ENCODE measurements at places on chromosomes 2 and 18.

GRCh38 chr18:26649193-26649543 is 100.8 kb upstream of the KCTD1 start:
- H3K4me3 ChIP-seq, result no peak overlapping the region
- H3K27me3 ChIP-seq, result peaks cover 30% of the 10 kb centered on the region
- no peaks in the 10 kb centered on the region for H3K4me1 ChIP-seq
- no peaks in the 10 kb centered on the region for H3K36me3 ChIP-seq
- no peak overlapping the region for H3K27ac ChIP-seq

DNA sequence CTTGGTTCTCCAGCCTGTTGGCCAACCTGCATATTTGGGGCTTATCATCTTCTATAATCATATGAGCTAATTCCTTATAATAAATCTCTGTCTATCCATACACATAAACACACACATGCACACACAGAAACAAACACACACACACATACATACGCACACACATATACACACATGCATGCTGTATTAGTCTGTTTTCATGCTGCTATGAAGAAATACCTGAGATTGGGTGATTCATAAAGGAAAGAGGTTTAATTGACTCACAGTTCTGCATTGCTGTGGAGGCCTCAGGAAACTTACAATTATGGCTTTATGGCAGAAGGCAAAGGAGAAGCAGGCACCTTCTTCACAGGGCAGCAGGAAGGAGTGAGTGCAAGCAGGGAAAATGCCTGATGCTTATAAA is 707.4 kb upstream of the CDH2 start:
- H3K4me1 ChIP-seq, result no peaks in the 10 kb centered on the region
- H3K4me3 ChIP-seq, result no peak overlapping the region
- H3K27me3 ChIP-seq, result no peaks in the 10 kb centered on the region
- no peaks in the 10 kb centered on the region for H3K36me3 ChIP-seq
- H3K27ac ChIP-seq, result no peak overlapping the region
- DNase-seq, result no peak

DNA sequence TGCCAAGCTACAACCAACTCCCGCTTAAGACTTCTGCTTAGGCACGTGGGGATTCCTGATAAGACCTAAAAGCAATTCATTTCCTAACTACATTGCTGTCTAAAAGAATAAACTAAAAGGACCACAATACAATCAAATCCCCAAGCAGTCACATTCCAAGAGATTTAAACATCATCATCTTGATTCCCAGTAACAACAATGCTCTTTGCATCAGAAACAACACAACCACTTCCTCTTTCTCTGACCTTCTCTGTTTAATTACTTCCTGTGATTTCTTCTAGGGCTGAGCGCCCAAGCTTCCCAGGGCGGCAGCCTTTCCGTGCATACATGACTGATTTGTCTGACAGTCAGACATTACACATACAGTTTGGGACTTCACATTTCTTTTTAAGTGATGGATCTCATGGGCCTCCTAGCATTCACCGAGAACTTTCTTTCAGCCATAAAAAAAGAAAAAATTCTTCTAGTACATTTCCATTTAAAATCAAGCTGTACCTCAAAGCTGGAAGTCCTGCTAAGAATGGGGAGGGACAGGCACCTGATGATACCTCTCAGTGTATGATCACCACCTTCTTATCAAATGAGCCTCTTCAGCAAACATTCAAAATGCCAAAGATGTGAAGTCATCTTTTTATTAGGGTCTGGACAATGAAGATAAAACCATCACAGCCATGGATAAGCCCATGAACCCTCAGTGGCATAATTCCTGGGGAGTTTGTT is 11.5 kb downstream of the SPRED2 start:
- peaks cover 3% of the 10 kb centered on the region for H3K36me3 ChIP-seq
- DNase-seq, result peak; percentile 41

- no peak for DNase-seq
- H3K27ac ChIP-seq, result no peak overlapping the region
- H3K36me3 ChIP-seq, result no peaks in the 10 kb centered on the region
- H3K4me3 ChIP-seq, result no peak overlapping the region
- no peaks in the 10 kb centered on the region for H3K4me1 ChIP-seq
These were observed 619.1 kb downstream of the NYAP2 start for GRCh38 chr2:226018641-226019040.

DNA sequence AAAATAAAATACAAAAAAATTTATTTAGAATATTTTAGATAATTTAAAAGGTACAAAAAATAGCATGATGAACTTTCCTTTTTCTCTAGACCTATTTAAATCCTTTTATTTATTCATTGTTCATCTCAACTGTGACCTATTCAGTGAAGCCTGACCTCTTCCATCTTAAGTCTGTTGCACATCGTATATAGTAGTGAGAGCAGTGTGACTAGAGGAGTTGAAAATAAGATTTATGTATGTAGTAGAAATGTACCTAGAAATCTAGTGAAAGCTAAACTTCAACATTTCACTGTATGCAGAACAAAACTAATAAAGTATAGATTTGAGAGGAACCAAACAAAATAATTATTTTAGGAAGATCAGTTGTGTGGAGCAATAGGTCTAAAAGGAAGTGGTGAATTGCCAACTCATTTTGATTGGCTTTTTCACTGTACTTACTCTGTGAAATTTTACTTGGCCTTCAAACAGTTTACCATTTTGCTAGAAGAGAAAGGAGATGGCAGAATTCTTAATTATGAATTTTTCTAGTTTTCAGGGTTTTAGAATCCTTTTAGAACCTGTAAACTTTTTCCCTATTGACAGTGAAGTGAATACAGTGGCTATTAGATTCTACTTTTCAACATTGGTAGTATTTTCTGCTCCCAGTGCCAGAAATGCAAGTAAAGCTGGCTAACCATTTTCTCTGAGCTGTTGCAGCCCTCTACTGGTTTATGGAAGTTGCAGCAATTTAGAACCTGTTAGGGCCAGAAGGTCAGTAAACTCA is 11.0 kb downstream of the ANKRD12 start:
- H3K27ac ChIP-seq, result peak overlapping the region; percentile 92
- peaks cover 34% of the 10 kb centered on the region for H3K4me1 ChIP-seq
- H3K27me3 ChIP-seq, result no peaks in the 10 kb centered on the region
- H3K4me3 ChIP-seq, result peak overlapping the region; percentile 60
- peaks cover 13% of the 10 kb centered on the region for H3K36me3 ChIP-seq

DNA sequence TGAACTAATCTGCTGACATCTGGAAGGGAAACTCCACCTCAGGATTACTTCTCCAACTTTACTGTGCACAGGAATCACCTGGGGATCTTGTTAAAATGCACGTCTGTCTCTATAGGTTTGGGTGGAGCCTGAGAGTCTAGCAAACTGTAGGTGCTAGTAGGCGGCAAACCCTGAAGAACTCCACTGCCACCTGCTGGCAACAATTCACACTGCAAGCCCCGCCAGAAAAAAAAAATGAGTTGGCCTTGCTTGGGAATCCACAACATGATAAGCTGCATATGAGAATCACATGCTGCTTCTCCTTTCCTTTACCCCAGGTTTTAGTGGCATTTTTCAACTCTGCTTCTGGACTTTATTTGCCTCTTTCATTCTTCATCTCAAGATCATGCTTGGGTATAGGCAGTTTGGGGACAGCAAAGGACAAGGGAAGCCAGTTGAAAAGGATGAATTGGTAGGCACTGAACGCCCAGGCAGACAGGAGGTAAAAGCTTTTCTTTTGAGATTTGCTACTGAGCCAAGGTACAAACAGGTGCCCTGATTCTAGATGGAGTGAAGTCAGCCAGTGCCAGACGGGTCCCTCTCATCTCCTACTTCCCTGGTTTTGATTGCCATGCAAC is 88.8 kb downstream of the VIT start:
- no peak overlapping the region for H3K4me3 ChIP-seq
- no peak overlapping the region for H3K27ac ChIP-seq
- H3K27me3 ChIP-seq, result peaks cover 15% of the 10 kb centered on the region
- peaks cover 6% of the 10 kb centered on the region for H3K4me1 ChIP-seq

DNA sequence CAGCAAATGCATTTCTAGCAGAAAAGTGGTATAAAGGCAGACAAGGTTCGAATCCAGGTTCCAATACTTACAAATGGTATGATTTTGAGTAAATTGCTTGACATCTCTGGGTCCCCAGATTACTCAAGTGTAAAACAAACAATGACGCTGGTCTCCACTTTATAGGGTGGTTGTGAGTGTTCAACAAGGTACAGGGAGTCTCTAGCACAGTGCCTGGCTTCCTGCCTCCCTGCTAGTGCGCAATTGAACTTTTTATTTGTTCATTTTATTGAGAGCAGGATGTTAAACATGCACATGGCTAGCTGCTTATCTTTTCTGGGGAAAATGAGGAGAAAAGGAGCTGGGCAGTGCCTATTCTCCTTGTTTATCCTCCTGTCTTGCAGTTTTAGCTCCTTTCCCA is 74.9 kb upstream of the MYL1 start:
- no peaks in the 10 kb centered on the region for H3K36me3 ChIP-seq
- no peak overlapping the region for H3K27ac ChIP-seq
- H3K4me3 ChIP-seq, result no peak overlapping the region
- no peaks in the 10 kb centered on the region for H3K27me3 ChIP-seq
- H3K4me1 ChIP-seq, result no peaks in the 10 kb centered on the region

DNA sequence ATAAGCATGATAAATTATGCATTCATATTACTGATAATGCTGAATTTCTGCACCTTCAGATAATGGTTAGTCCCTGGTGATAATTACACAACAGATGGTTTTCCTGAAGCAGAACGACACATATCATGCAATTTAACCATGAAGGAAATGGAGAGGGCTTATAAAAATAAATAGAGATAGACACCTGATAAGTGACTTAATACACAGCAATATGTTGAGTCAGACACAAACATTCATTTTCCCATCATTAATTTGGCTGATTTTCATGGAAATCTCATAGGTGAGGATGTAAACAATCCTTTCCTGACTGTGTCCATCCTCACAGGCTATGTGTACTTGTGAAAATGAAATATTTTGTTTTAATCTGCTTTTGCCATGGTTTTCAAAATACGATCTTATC is 36.9 kb upstream of the DSEL start:
- H3K27me3 ChIP-seq, result no peaks in the 10 kb centered on the region
- H3K4me1 ChIP-seq, result no peaks in the 10 kb centered on the region
- no peak overlapping the region for H3K4me3 ChIP-seq
- H3K36me3 ChIP-seq, result no peaks in the 10 kb centered on the region
- DNase-seq, result no peak
- no peak overlapping the region for H3K27ac ChIP-seq

- no peaks in the 10 kb centered on the region for H3K27me3 ChIP-seq
- no peaks in the 10 kb centered on the region for H3K36me3 ChIP-seq
- no peak for DNase-seq
- no peak overlapping the region for H3K4me3 ChIP-seq
- no peak overlapping the region for H3K27ac ChIP-seq
- H3K4me1 ChIP-seq, result peaks cover 4% of the 10 kb centered on the region
These were observed 30.0 kb downstream of the FBXO36 start for GRCh38 chr2:229952256-229952835.
